ENCODE measurements at places on chromosomes 13 and 19.

GRCh38 chr19:36009220-36009619 is 607 bp upstream of the SYNE4 start:
- no peak for DNase-seq

DNA sequence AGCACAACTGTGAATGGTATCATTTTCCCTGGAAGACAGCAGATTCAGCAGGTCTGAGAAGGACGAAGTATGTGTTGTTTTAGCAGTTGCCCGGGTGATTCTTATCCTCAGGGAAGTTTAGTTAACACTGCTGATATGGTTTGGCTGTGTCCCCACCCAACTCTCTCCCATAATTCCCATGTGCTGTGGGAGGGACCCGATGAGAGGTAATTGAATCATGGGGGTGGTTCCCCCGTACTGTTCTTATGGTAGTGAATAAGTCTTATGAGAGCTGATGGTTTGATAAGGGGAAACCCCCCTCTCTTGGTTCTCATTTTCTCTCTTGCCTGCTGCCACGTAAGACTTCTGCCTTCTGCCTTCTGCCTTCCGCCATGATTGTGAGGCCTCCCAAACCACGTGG is 81.0 kb upstream of the UBAC2 start:
- no peak for DNase-seq

DNA sequence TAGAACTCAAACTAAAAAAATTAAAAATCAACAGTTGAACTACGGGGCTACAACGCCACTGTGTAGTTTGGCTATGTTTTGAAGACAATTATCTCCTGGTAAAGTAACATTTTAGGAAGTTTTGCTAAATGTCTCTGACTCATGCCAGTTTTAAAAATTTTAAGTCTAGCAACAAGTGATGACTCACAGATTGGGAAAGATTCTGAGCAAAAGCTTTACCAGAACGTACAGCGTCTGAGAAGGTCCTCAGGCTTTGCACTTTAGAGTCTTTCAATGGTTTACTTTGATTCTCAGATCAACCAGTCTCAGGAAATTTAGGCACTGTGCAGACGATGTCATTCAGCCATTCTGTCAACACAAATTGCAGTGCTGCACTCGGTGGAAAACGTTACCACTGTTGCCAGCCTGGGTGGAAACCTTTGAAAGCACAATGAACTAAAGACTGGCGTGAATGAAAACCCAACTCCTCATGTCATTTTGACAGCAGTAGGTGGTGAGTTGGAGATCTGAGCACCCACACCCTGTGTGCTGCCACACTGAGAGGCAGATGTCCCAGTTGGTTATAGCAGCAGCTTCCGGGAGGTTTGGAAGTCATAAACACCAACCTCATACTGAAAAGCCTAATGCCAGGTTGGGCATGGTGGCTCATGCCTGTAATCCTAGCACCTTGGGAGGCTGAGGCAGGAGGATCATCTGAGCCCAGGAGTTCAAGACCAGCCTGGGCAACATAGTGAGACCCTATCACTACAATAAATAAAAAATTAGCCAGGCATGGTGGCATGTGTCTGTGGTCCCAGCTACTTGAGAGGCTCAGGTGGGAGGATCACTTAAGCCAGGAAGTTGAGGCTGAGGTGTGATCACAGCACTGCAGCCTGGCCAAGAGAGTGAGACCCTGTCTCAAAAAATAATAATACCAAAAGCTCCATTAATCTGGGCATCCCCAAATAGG is 6.3 kb upstream of the WTIP start:
- DNase-seq, result peak; percentile 73

GRCh38 chr19:34220472-34221063 is 33.8 kb upstream of the GARRE1 start:
- DNase-seq, result peak; percentile 70

DNA sequence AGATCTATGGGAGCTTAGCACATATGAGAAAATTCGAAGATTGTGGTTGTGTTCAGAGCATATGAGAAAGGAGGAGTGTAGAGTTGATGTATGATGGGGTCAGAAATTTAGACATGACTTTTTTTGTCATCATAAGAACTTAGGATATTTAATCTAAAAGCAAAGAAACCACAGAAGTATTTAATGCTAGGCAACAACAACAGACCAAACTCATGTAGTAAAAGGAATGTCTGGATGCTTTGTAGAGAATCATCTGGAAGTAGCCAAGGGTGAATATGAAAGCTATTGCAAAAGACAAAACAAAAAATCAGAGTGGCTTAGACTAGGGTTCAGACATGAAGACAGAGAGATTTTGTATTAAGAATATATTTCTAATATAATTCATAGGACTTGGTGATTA is 190.3 kb downstream of the SLITRK1 start:
- no peak for DNase-seq

- DNase-seq, result no peak
Observed at GRCh38 chr13:95250961-95251360, 50.3 kb downstream of the ABCC4 start.

- no peak for DNase-seq
Observed at GRCh38 chr19:47507012-47507411, 7.9 kb downstream of the NAPA start.

DNA sequence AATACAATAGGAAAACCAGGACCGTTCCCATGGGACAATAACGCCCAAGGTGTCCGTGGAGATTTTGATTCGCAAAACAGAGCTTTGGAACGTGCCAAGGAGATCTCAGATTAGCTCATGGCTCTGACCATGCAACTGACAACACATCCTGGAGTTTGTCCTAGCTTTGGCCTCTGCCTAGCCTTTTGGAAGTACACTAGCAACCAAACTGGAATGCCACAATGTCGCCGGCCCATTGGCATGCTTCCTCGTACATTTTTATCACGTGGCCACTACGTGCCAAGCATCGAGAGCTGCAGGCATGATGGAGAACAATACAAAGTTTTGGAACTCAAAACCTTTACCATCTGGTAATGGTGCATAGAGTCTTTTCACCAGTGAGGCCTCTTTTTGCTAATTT is 256.5 kb downstream of the DCLK1 start:
- DNase-seq, result no peak

GRCh38 chr13:113408562-113408961 is 44.6 kb upstream of the GRTP1 start:
- DNase-seq, result no peak

DNA sequence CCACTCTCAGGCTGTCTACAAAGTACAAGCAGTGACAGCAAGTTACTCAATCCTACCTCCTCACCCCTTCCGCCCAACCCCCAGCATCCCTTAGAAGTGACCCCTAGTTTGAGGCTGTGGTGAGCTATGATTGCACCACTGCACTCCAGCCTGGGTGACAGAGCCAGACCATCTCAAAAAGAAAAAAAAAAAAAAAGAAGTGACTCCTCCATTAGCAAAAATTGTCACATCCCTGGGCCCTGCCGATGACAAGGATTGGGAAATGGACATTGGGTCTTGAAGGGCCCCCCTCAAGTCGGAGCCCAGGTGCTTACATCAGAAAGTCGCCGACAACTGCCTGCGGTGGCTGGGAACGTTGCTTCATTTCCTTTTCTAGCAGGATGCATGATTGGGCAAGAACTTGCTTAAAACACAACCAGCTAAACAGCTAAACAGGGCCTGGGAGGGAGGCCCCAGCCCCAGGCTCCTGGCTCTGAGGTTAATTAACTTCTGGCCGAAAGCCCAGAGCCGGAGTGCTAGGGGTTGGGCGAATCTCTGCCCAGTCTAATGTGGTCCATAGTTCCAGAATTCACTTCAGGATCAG is 15.3 kb downstream of the RAB3D start:
- peak; percentile 98 for DNase-seq

DNA sequence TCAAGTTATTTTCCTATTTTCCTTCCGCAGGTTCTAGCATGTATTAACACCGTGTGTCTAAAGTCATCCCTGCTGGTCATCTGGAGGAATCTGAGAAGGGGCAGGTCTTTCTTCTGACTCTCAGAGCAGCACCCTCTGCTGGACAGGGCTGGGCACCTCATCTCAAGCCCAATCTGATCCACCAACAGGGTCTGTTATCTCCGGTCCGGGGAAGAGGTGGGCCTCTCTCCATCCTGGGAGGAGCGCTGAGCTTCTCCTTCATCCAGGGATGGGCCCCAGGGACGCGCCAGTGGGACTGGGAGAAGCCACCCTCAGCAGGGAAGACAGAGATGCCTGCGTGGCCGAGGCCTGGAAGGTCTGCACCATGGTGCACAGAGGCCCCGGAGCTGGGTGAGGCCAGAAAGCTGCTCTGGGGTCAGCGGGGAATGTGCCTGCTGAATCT is 26.0 kb upstream of the ZNF331 start:
- peak; percentile 57 for DNase-seq

- DNase-seq, result no peak
Observed at GRCh38 chr13:85879014-85879413, 79.8 kb upstream of the SLITRK6 start.

- no peak for DNase-seq
Observed at GRCh38 chr19:18798384-18799352, 7.6 kb upstream of the COMP start.

DNA sequence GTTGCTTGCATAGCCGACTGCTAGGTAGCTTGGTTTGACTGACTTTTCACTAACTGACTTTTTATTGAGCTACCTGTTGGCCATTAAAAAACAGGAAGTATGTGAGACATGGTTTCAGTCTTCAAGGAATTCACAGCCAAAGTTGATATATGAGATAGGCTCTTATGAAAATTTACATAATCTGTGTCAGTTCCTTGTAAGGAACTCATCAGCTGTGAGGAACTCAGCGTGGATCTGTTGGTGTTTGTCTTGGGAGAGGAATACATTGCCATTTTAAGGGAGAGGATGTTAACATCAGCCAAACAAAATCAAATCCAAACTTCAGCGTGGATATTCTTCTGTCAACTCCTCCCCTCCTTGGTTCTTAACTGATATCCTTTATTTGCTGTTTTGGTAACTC is 2.0 kb downstream of the RNF113B start:
- no peak for DNase-seq

DNA sequence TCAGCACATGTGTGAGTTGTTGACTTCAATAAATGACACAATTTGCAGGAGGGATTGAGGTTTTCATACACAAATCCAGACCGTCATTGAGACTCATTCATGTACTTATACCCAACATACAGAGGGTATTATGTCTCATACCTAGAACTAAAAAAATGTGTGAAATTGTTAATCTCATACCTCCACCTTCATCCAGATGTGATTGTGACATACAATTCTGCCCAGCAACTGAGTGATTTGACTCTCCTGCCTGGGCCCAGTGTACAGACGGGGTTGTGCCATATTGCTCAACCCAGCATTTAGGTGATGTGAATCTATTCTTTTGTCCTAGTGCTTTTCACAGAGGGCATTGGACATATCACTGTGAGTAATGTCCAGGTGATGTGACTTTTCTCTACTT is 12.6 kb upstream of the ZNF681 start:
- no peak for DNase-seq

GRCh38 chr13:28239374-28239773 is 101.0 kb downstream of the PAN3 start:
- no peak for DNase-seq

GRCh38 chr13:71524613-71525304 is 342.2 kb downstream of the DACH1 start:
- no peak for DNase-seq

- DNase-seq, result no peak
Observed at GRCh38 chr19:51692468-51692867, 662 bp upstream of the SPACA6 start.

- peak; percentile 10 for DNase-seq
Observed at GRCh38 chr13:36736119-36736726, 62.4 kb downstream of the SERTM1 start.

DNA sequence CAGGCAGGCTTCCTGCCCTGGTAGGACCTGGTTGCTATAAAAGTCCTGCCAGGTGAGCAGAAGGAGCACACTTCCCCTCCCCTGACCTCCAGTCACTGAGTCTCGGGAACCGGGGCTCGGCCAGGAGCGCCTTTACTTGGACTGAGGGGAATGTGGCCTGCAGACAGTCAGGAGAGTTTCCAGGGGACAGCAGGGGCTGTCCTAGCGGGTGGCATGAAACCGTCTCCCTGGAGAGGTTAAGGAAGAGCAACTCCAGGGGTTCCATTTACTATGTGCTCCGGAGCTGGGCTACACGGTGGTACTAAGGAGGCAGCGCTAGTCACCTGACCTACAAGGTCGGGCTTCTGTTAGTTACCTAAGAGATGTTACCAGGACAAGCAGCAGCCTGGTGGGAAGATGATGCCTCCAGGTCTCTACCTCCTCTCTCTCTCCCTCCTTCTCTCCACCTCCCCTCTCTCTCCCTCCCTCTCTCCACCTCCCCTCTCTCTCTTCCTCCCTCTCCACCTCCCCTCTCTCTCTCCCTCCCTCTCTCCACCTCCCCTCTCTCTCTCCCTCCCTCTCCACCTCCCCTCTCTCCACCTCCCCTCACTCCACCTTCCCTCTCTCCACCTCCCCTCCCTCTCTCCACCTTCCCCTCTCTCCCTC is 4.1 kb upstream of the CNOT3 start:
- no peak for DNase-seq

DNA sequence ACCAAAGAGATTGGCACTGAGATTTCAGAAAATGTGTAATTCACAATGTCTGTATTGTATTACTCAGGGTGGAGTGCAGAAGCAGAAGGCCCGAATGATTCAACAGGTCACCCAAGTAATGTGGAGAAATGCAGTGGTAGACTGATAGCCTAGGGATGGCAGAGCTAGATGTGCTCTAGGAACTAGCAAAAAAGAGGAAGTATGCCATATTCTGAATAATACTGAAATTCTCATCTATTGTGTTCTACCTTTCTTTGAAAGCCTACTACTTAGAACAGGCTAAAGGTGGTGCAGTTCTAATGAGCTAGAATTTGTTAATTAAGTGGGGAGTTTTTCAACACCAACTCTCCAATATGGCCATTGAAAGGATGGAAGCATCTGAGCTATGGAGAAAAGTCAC is 1449.8 kb upstream of the MIR17HG start:
- no peak for DNase-seq

GRCh38 chr19:58397533-58398037 is 2.1 kb downstream of the RNF225 start:
- DNase-seq, result no peak

DNA sequence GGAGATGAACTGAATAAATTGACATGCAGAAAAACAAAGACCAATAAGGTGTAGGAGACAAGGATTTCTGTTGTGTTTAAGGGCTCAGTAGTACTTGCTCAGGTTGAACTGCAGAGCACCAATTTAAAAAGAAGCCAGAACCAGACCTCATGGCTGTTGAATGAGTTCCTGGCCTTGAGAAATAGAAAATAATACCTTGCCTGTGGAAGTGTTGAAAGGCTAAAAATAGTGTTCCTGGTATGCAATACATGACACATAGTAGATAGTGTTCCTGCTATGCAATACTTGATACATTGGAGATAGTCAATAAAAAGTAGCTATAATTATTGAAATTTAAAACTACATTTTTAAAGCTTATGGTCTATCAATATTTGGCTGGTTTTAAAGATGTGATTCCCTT is 595.8 kb downstream of the PCDH9 start:
- no peak for DNase-seq

- no peak for DNase-seq
Observed at GRCh38 chr19:58545286-58546018, 1.6 kb downstream of the TRIM28 start.

DNA sequence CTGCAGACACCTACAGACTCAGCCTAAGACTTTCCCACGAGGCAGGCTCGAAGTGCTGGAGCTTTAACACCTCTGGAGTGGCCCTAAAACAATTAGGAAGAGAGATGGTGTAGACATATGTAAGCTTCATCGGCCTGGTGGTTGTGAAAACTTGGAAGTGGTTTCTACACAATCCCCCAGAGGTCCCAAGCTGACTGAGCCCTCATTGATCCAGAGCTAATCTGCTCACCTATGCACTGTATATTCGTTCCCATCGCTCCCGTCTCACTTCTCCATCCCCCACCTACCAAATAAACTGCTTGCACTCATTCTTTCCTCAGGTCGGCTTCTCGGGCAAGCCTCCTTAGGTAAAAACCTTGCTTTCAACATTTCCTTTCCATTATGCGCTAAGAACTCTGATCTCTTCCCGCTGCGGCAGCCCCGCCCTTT is 767 bp upstream of the ZNF793 start:
- DNase-seq, result no peak

- no peak for DNase-seq
Observed at GRCh38 chr19:42175952-42176648, 41.4 kb downstream of the DEDD2 start.

Data from H4 (cell line).